ENCODE measurements at places on chromosomes 3 and 15.

- no peak for DNase-seq
These were observed 56.0 kb upstream of the DYNC1LI1 start for GRCh38 chr3:32626631-32627030.

GRCh38 chr15:35289024-35289617 is 204.0 kb upstream of the NANOGP8 start:
- peak; percentile 53 for DNase-seq

DNA sequence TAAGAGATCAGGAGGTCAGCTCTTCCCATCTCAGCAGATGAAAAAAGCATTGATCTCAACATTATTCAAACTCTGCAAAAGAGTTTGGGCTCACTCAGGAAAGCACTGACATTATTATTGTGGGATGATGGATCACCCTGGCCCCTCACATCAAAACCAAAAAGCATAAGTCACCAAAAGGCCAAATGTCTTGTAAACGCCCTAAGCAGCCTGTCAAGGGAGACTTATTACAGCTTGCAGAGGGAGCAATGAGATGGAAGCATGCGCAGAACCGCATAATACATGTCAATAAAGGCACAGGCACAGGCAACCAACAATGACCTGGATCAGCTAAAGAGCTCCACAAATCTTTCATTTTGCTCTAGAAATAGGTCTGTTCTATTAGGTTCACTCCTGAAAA is 4.6 kb downstream of the FSIP1 start:
- no peak for DNase-seq

DNA sequence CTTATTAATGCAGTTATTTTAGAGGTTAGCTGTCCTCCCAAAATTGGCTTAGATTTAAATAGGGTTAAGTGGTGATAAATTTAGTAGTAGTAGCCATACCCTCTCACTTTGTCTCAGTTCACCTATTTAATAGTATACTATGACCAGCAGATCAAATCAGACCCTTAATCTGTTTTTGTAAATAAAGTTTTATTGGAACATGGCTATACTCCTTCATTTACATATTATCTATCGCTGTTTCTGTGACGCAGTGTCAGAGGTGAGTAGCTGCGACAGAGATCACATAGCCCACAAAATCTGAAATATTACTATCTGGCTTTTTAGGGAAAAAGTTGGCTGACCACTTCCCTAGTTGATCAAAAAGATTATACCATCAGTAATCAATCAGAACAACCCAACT is 113.2 kb downstream of the FILIP1L start:
- no peak for DNase-seq

DNA sequence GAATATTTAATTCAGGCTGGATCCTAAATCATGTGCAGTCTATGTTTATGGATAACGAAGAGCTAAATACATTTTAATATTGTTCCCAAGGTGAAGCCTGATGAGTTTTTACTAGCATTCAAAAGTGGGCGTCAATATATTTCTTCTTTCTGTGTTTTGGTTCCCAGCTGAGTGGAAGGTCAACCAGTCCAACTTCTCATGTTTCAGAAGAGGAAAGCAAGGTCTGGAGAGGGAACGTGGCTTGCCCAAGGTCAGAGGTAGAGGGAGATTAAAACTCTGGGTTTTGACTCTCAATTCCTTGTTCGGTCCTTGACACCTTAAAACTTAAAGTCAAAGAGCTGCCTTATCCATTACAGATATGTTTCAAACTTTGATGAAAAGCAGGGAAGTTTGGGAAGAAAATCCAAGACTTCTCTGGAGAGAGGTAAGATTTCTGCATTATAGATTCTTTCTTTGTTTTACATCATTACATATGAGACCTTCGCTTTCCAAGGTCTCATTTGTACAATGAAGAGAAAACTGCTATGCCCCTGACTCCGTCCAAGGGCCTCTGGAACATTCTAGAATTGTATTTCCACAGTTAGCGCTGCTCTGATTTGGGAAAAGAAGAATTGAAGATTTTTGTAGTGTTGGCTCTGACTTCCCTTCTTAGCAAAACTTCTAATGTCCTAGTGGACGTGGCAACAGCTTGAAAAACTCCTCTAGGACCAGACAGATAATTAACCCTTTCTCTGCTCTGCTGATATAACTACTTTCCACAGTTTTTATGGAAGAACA is 57.7 kb upstream of the HES1 start:
- no peak for DNase-seq

DNA sequence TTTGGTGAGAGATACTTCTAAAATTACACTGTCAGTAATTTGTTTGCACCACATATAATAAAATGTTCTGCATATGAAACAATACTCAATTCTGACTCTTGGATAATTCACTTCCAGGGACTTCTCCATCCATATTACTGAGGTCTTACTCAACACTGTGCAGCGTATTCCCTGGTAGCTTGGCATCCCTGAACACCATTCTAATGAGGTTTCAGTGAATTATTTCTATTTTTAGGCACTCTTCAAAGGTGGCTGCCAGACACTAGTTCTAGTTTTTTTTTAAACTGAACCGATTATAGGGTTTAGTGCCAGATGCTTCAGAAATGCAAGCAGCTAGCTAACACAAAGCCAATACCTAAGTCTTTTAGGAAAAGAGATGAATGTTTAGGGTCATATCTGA is 283.3 kb downstream of the FEZF2 start:
- DNase-seq, result no peak

DNA sequence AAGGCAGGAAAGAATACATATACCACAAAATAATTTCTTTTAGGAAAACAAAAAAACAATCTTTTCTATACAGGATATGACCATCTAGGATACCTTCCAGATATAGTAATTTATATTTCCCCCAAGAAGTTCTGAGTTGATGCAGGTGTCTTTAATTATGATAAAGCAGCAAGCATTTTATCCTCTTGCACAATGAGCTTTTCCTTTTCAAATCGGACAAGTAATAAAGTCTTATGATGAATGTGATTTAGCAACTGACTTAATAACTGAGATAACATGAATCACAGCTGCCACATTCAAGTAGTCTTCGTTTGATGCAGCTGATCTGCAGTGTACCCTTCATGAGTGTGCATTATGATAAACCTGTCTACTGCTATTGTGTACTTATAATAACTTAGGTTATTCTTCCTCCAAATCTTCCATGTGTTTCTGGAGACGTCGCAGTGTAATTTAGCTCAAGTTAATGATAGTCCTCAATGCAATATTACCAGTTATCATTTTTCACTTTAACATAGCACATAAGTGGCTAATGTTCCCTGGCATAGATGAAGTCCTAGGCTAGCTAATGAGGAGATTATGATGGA is 260.3 kb upstream of the MRPL3 start:
- DNase-seq, result no peak

DNA sequence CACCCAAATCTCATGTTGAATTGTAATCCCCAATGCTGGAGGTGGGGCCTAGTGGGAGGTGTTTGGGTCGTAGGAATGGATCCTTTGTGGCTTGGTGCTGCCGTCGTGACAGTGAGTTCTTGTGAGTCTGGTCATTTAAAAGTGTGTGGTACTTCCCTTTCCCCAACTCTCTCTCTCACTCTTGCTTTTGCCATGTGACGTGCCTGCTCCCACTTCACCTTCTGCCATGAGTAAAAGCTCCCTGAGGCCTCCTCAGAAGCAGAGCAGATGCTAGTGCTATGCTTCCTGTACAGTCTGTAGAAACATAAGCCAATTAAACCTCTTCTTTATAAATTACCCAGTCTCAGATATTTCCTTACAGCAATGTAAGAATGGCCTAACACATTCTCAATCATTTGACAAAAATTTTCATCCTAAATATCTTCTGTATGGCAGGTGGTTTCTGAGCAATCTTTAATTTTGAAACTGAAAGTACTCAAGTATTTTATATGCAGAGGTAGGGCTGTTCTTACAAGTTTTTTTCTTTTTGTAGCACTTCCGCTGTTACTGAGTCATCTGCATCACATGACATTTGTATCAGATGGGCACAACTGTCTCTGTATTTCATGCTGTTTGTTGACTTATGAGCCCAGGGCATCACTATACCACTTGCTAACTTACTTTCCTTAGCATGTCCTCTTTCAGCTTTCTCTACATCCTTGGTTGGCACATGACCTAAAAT is 8.8 kb downstream of the RPL39L start:
- peak; percentile 90 for DNase-seq

DNA sequence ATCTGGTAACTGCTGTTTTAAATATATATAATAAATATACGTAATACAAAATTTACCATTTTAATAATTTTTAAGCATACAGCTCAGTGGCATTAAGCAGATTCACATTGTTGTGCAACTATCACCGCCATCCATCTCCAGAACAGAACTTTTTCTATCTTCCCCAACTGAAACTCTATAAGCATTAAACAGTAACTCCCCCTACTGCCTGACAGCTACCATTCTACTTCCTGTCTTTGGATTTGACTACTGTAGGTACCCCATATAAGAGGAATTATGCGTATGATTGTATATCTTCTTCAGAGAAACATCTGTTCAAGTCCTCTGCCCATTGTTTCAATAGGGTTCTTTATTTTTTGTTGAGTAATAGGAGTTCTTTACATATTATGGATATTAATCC is 36.8 kb downstream of the EID1 start:
- DNase-seq, result no peak

GRCh38 chr3:13544293-13544831 is 4.6 kb upstream of the FBLN2 start:
- DNase-seq, result peak; percentile 94

GRCh38 chr3:162743091-162743490 is 1246.5 kb downstream of the OTOL1 start:
- DNase-seq, result no peak

GRCh38 chr3:53482227-53482626 is 12.2 kb upstream of the CACNA1D start:
- no peak for DNase-seq

- DNase-seq, result no peak
These were observed 45.4 kb downstream of the EFHB start for GRCh38 chr3:19888428-19889152.

- DNase-seq, result no peak
These were observed 10.6 kb downstream of the TRH start for GRCh38 chr3:129985113-129985512.

GRCh38 chr15:75038231-75038630 is 14.8 kb downstream of the PPCDC start:
- no peak for DNase-seq

All from A172 (cell line).